Left colon (tissue), 2 donors: ENCODE measurements at places on chromosomes 6 and 20. TPM values are rescaled to one million over a fixed set of nuclear protein-coding genes. Genes with fewer than 3 reads are reported as not detected.

The ULBP2 gene
- total RNA-seq = not detected

- no peak for DNase-seq
Measured at GRCh38 chr20:32447136-32448027, 89.3 kb downstream of the ASXL1 start.

- no peak for DNase-seq
Measured at GRCh38 chr6:143741480-143741879, 63.7 kb downstream of the PHACTR2 start.

The XKR7 gene
- 0.11 TPM for total RNA-seq

DNA sequence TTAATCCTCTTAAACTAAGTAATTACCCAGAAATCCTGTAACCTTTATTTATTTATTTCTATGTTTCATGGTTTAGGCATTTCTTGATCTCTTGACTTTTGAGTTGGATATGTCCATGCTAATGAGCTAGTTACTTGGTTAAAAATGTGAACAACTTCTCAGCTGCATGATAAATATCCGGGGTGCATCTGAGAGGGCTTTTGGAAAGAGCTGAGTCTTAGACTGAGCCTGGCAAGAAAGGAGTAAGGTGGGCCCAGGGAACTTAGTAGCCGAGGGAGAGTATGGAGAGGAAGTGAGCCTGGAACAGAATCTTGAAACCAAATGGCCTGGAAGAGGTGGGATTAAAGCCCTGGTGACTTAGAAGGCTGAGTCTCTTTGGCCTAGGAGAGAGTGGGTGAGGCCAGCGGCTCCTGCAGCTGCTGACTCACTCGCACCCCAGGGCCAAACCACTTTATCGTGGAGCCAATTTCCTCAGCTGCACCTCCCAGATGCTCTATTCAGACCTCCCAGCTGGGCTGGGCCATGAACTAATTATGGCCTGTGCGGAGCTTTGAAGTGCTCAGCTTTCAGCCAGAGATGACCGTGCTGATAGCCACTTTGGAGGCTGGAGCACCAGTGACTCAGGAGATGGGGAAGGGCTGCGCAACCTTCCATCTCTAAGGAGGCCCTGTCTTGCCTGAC is 19.1 kb downstream of the TGM3 start:
- DNase-seq = no peak

The SLC35D3 gene
- total RNA-seq = 0.34 TPM

The JPH2 gene
- 0.92 TPM for total RNA-seq

DNA sequence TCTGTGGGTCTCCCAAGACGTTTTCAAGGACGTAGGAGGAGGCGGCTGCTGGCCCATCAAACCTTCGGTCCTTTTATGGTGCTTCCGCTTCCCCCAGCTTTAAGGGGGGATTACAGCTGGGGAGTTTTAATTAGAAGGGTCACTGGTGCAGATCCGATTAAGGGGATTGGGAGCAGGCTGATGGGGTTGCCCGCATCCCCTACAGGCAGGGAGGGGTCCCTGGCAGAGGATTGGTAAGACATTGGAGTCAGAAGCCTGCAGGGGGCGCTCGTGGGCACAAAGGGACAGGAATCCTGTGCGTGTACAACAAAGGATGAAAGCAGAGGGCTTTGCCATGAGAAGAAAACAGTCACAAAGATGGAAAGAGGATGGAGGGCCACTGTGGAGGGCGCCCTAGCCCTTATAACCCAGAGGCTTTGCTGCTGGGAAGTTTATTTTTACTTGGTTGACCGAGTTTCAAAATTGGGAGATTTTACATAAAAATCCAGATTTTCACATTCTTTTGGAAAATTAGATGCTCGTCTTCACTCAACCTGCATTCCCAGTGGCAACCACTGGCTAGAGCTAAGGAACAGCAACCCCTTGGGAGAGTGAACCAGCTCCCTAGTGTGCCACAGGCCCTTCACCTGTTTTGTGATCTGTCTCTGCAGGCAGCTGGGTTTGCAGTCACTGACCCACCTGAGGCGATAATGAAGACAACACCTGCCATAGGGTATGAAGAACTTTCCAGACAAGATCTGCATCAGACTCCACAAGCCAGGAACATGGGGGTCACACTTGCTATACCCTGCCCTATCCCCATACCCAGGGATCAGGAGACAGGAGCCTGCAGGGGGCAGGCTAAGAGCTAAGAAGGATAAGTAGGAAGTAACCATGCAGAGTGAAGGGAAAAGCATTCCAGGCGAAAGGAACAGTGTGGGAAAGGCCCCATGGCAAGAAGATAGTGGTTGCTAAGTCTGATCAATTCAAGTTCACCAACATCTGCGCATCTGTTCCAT is 97.7 kb downstream of the KCNB1 start:
- DNase-seq = peak; percentile 74

GRCh38 chr6:43077333-43077809 is 1.3 kb downstream of the PTK7 start:
- DNase-seq = no peak

- peak; percentile 7 for DNase-seq
Measured at GRCh38 chr20:64106981-64107735, at the start of gene NPBWR2. NPBWR2 (minus strand) TSS chr20:64107565; CDS start chr20:64106831, 734 bp downstream.

GRCh38 chr20:5143851-5144250 is 17.0 kb downstream of the CDS2 start:
- no peak for DNase-seq

The PBOV1 gene
- not detected for total RNA-seq

GRCh38 chr6:124223611-124224345 is 420.1 kb downstream of the NKAIN2 start:
- DNase-seq = no peak

GRCh38 chr20:40813029-40813431 is 124.0 kb upstream of the MAFB start:
- no peak for DNase-seq

GRCh38 chr6:31351033-31351380 is 6.0 kb downstream of the HLA-B start:
- no peak for DNase-seq

The TP53INP2 gene
- total RNA-seq = 72.9 TPM

The FAM110A gene
- total RNA-seq = 11.5 TPM

- DNase-seq = no peak
Measured at GRCh38 chr6:144718431-144718830, 433.3 kb downstream of the UTRN start.

DNA sequence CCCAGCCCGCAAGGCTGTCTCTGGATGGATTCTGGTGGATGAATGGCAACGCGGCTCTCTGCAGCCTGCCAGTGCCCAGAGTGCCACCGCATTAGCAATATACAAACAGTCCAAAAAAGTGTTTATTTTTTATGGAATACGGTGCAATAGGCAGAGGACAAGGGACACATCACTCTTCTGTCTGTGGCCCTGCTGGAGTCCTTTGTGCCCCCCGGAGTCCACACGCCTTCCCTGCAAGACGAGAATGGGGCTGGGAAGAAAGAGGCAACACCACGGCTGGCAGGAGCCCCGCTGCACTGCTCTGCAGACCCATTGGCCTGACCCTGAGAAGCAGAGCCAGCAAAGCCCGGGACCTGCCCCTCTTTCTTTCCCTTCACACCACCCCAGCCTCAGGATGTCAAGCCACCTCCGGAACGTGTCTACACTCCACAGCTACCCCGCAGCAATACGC is 196.3 kb downstream of the SYNDIG1 start:
- DNase-seq = no peak

DNA sequence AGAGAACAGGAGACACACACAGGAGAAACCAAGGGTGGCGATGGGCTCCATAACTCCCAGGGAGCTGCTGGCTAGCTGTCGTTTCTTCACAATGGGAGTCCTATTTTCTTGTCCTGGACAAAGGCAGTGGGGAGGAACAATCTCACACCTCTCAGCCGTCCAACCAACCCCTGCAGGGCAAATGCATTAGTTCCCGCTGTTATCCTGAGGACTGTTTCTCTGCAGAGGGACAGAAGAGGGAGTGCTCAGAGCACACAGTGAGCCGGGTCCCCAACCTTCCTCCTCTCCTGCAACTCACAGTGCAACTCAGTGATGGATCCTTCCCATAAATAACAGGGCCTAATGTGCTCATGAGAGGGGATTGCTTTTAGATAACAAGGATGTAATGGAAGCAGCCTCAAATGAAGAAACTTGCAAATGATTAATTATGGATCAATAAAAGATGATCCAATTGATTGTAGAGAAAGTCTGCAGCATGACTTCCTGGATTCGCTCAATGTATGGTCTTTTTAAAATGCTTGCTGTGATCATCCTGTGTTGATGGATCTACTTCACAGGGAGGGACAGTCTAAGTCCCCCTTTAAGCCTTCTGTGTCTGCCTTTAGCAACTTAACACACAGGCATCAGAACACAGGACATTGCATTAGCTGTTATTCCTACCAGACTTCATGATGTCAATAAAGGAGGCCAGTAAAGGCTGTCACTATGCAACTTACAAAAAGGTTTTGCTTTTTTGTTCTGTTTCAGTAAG is 453.4 kb upstream of the AGPAT4 start:
- no peak for DNase-seq

The C20orf202 gene
- total RNA-seq = 0.18 TPM

The MYO6 gene
- 76.9 TPM for total RNA-seq

DNA sequence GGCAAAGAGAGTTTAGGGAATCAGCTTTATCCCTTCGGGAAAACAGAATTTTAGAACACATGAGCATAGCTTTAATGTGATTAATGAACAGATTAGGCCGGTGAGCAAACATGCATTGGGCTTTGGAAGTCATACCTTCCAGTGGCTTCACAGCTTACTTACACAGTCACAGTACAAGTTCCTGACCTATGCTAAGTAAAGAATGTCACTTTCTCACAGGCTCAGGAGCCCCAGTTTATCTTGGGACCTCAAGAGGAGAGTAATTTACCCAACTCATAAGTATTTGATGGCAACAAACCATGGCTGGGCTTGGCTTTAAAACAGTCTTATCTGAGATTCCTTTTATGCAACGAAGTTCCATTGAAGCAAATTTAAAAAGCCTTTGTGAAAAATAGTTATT is 195.9 kb downstream of the AKAP7 start:
- no peak for DNase-seq

The TMEM14A gene
- 17.5 TPM for total RNA-seq

DNA sequence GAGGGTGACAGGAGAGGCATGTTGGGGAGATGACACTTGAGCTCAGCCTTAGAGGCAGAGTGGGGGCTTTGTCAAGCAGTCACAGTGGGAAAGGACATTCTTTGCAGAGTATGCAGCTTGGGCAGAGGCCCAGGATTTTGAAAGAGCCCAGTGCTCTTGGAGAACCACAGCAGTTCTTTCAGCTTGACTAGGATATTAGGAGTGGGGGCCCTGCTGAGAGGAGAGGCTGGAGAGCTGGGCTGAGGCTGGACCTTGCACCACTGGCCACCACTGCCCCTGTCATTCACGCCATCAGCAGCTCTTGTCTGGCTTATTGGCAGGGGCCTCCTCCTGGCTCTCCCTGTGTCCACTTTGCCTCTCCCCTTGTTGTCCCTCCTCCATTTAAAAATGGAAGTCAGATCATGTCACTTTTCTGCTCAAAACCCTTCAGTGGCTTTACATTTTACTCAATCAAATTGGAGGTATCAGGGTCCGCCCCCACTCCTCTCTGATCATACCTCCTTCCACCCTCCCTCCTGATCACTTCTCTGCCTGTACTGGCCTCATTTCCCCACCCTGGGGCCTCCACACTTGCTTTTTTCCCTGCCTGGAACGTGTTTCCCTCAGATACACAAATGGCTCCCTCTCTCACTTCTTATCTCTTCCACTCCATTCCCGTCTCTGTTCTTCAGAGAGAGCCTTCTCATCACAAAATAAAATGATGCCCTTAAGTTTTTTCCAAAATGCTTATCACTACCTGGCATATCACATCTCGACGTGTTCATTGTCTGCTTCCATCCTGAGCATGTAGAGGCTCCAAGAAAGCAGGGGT is 10.5 kb downstream of the MANBAL start:
- DNase-seq = no peak

DNA sequence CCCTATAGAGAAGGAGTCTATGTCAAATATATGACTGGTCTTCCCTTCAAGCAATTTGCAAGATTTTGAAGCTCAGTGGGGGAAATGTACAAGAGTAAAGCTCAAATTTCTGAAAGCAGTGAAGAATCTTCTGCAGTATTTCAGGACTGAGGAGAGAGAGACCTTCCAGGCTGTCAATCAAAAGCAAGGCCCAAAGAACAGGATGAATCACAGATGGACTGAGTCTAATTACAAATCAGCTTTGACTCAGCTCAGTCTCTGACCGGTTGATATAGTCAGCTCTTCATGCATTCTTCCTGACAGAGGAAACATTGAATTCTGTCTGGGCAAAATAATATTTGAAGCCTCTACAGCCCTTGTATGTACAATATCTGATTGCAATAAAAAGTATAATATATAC is 7.7 kb upstream of the HTR1B start:
- no peak for DNase-seq

DNA sequence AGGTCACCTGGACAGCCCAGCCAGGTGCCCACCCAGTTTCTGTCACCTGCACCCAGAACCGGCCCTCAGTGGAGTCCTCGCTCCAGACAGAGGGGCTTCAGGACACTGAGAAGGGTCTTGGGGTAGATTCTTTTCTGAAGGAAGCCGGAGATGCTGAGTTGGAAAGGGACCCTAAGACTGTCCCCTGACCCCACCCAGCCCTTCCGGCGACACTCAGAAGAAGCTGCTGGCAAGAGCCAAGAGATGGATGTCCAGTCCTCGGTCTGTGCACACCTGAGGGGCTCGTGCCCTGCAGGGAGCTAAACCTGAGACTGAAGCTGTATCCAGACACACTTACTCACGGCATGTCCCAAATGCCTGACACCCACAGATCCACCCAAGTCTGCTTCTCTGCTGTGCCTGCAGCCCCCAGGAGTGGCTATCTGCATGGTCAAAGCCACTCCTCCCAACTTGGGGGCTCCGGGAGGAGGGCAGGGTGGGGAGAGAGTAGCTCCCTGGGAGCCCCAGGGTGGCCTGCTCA is 20.2 kb downstream of the NTSR1 start:
- DNase-seq = no peak

- no peak for DNase-seq
Measured at GRCh38 chr20:19361790-19362189, 149.3 kb downstream of the SLC24A3 start.

The CALHM5 gene
- 0.18 TPM for total RNA-seq

GRCh38 chr20:2283706-2284423 is 11.9 kb upstream of the TGM3 start:
- DNase-seq = no peak

The MACROD2 gene
- total RNA-seq = 6.6 TPM

The MATN4 gene
- not detected for total RNA-seq

The PRSS16 gene
- 32.9 TPM for total RNA-seq

The HLA-DOB gene
- 0.64 TPM for total RNA-seq

DNA sequence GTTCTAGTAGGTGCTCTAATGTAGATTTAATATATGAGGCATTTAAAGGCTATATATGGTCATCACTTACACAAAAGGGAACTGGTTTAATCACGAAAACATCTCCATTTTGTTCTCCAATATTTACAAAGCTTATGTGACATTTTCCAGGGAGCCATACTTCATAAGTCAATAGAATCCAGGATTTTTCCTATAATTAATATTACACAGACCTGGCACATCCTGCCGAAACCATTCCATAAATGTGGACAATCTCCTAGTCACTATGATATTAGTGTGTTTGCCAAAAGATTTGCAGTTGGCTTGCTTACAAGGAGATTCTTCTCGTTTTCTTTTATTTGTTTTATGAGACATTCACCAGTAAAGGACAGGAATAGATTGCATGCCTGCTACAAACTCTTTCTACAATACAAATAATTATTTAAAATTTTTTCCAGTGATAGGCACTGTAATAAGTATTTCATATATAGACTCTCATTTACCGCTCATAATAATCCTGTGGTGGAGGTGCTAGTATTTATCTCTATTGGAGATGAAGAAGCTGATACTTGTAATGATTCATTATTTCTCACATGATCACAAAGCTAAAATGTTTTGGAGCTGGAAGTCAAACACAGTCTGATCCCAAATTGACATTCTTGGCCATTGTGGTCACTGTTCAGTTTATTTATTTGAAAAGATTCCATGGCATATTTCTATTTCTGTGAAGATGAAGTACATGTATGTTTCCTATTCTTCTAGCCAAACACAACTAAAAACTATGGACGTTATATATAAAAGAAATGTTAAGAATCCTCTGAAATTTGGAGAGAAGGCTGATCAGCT is 597.0 kb downstream of the HTR1B start:
- no peak for DNase-seq
